ENCODE measurements at places on chromosomes 3 and 15.

- DNase-seq: peak; percentile 10
These were observed 102.7 kb downstream of the PTPRG start for GRCh38 chr3:61664105-61664482.

GRCh38 chr3:135495891-135496290, 469.6 kb upstream of the PPP2R3A start:
- no peak for DNase-seq

- DNase-seq: no peak
These were observed 222.4 kb downstream of the NEK10 start for GRCh38 chr3:27146786-27147185.

GRCh38 chr15:68635141-68635540, 56.3 kb downstream of the CORO2B start:
- DNase-seq: no peak

- no peak for DNase-seq
These were observed 10.1 kb downstream of the BTBD1 start for GRCh38 chr15:83057002-83057401.

All from DND-41 (cell line).